ENCODE measurements at places on chromosomes 11 and 22. TPM values are rescaled to one million over a fixed set of nuclear protein-coding genes. Genes with fewer than 3 reads are reported as not detected.

KCNJ4 gene
- total RNA-seq = not detected

OR8D1 gene
- not detected for total RNA-seq

LAMTOR1 gene
- 136 TPM for total RNA-seq

NNMT gene
- 895 TPM for total RNA-seq

UCP3 gene
- not detected for total RNA-seq

MIOX gene
- not detected for total RNA-seq

TRPM5 gene
- total RNA-seq = not detected
